ENCODE measurements at places on chromosomes 1 and 21.

- no peak for DNase-seq
These were observed 43.9 kb downstream of the NAV1 start for GRCh38 chr1:201582705-201583442.

DNA sequence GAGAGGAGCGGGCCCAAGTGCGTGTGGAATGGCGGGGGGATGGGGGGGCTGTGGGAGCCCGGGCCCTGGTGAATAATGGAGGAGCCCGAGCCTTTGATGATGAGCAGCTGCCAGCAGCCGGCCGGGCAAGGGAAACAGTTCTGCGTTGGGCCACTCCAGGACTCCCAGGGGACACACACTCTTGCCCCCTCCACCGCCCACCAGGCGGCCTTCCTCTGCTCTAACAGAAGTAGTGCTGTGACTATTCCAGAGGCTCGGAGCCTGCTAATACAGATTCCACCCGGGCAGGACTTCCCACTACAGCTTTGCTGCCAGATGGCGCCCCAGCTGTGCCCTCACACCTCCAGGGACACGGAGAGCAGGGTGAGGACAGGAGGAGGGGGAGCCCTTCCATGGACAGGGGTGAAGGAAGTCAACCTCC is 48.2 kb upstream of the LRP8 start:
- DNase-seq = no peak

DNA sequence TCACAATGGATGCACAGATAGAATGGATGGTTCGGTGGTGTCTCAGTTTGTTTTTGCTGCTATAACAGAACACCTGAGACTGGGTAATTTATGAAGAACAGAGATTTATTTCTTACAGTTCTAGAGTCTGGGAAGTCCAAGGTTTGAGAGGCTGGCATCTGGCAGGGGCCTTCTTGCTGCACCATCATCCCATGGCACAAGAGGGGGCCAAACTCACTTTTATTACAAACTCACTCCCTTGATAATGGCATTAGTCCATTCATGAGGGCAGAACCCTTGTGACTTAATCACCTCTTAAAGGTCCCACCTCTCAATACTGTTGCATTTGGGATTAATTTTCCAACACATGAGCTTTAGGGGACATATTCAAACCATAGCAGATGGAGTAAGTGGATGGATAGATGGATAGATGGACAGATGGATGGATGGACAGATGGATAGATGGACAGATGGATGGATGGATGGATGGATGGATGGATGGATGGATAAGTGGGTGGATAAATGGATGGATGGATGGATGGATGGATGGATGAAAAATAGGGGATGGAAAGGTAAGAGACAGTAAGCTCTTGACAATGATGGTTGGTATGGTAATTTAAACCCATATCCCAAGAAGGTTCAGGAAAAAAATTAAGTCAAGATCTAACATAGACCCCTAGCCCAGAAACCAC is 16.5 kb downstream of the CAMK2N1 start:
- no peak for DNase-seq

- DNase-seq = no peak
These were observed 25.4 kb downstream of the PHGDH start for GRCh38 chr1:119737040-119737682.

GRCh38 chr1:40588586-40588985 is 57.1 kb downstream of the ZNF684 start:
- DNase-seq = no peak

DNA sequence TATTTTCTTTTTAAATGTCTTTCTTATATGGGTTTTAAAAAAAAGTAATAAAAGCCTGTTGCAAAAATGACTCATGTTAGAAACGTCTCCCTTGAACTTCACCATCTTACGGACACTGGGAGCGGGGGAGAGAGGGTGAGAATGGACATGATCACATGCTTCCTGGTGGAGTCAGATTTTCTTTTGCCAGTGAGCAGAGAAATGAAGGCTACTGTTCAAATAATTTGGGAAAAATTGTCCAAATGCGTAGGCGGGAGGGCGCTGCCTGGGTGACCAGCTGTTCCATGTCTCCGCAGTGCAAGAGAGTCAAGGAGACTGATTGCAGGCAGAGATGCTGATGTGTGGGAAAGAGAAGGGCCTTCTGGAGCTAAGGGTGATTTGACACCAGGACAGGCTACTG is 23.1 kb downstream of the EIF2D start:
- DNase-seq = no peak

- DNase-seq = no peak
These were observed 79.6 kb downstream of the NEGR1 start for GRCh38 chr1:72202761-72203160.

DNA sequence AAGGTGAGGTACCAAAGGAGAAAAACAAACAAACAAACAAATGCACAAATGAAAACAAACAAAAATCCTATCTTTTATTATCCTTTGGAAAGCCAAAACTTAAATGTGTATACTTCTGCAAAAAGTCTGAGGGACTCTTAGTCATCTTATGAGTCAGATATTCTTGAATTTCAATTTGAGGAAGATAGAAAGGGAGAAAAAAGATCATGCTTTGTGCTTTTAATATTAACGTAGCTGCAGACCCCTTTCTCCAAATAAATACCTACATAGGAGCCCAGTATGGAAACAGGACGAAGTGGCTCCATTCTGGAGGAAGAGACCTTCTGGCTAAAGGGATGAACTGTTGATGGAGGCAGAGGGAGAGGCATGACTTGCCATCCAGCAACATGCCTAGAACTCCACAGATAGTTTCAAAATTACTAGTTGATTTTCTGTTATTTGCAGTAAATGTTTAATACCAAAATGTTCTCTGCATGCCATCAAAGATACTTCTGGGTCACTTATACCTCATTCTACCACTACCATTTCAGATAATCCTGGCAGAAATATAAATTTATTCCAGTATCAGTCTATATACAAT is 25.4 kb downstream of the NUP210L start:
- no peak for DNase-seq

GRCh38 chr1:61797045-61797755 is 54.9 kb downstream of the PATJ start:
- no peak for DNase-seq

GRCh38 chr1:44684525-44684924 is 10.0 kb downstream of the ARMH1 start:
- DNase-seq = no peak

DNA sequence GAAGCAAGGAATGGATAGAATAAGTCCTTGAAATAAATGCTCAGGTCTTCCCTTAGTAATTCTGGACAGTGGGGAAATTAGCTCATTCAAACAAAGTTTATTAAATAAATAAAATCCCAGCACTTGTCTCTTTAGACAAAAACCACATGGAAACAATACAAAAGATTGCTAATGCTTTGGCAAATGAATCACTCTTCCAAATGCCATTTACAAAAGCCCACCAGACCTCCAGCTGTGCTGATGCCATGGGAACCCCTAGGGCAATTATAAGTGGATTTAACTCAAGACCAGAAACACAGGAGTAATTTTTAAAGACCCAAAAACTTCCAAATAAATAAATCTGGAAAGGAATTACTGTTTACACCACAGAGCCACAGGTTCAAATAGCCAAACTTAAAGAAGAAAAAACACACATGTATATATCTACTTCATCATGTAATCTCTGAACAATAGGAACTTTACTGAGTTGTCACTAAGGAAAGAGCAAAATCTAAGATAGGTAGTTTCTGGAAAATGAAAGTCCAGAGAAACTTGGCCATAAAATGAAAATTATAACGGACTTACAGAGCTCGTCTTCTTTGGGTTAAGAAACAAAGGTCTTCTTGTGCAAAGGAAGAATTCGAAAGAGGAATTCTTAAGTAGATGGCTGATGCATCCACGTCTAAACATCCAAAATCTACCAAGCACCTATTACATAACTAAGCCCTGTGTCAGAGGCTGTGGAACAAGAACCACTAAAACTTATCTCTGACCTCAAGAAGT is 399.4 kb downstream of the SMYD3 start:
- no peak for DNase-seq

DNA sequence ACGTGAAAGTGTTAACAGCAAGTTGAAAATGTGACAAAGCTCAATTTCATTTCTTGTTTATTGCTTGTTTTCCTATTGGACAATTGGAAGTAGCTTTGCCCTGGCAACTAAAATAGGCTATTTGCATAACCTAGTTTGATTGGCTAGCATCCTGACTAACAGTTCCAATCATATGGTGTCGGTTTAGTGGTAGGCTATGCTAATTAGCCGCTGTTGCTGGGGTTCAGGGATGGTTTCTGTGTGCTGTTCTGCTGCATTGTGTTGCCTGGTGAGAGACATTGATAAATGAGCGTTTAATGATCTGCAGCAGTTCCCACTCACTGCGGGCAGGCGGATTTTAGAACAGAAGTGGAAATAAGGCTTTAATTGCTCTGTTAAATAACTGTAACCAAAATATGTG is 68.5 kb downstream of the DYRK1A start:
- DNase-seq = peak; percentile 16

- no peak for DNase-seq
These were observed 4.6 kb downstream of the KLHDC8A start for GRCh38 chr1:205351984-205352713.

GRCh38 chr1:95022644-95022926 is 50.2 kb downstream of the ALG14 start:
- no peak for DNase-seq

GRCh38 chr1:209732725-209733124 is 23.1 kb upstream of the TRAF3IP3 start:
- no peak for DNase-seq

GRCh38 chr1:86705665-86705985 is 1.2 kb downstream of the SH3GLB1 start:
- DNase-seq = no peak

DNA sequence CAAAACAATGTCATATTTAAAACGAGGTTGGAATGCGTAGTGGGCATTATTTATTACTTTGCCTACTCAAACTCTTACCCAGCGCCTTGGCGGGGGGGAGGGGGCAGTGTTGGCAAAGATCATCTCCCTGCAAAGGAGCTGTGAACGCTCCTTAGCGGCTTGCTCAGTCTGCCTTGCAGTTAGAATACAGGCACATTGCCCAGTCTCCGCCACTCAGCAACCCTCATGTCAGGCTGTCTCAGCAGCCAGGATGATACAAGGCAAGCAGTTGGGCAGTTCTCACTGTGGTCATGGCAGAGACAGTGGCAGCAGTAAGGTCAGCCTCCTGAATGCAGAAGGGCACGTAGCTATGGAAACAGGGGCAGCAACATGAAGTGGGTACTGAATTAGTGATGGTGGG is 170.4 kb upstream of the KCNK2 start:
- no peak for DNase-seq

- no peak for DNase-seq
These were observed 3.8 kb downstream of the UTP25 start for GRCh38 chr1:209831615-209832014.

GRCh38 chr21:33844104-33844889 is 71.3 kb downstream of the ATP5PO start:
- DNase-seq = no peak

DNA sequence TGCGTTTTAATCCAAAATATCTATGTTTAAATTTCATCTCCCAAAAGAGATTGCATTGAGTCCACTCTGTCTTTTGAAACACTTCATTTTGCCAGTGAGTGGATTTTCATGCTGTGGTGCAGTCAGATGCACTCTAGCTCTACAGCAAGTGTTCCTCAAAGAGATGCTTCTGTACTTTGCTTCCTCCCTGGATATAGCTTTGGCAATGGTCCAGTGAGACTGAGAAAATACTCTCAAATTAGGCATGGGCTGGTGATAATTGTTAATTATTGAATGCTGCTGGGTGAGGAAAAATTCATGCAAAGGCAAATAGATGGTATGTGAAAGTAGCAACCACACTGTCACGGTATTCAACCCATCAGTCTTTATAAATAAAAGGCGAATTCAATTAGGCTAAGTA is 396.9 kb downstream of the ADGRL2 start:
- DNase-seq = no peak

DNA sequence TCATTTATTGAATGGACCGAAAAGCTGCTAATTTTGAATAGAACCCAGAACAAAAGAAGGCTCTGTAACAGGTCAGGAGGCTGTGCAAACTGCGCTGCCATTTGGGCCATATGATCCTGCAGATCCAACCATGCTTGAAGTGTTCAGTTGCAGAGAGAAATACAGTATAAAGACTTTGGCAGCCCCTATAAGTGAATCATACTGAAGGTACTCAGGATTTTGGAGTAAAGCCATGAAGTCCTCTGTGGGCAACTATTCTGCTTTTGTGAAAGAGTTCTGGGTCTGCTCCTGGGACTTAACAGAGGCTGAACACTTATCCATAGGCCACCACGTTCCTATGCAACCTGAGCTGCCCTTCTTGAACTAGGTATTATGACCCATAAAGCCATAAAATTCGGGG is 1613.6 kb upstream of the PRMT6 start:
- DNase-seq = no peak

DNA sequence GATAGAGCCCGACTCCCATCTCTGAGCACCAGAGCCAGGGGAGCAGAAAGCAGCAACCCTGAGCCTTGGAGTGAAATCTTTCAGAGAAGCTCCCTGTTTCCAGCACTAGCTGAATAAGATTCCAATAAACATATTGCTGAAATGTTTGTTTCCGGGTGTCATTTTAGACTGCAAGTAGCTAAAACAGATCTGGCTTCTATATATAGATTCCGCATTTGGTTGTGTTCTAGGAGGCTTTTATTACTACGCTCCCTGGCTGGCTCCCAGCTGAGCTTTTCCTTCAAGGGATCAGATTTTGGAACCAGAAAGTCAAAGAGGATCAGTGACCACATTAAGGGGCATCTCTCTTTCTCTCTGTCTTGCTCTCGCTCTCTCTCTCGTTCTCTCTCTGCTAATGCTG is 88.2 kb downstream of the PAPPA2 start:
- no peak for DNase-seq

DNA sequence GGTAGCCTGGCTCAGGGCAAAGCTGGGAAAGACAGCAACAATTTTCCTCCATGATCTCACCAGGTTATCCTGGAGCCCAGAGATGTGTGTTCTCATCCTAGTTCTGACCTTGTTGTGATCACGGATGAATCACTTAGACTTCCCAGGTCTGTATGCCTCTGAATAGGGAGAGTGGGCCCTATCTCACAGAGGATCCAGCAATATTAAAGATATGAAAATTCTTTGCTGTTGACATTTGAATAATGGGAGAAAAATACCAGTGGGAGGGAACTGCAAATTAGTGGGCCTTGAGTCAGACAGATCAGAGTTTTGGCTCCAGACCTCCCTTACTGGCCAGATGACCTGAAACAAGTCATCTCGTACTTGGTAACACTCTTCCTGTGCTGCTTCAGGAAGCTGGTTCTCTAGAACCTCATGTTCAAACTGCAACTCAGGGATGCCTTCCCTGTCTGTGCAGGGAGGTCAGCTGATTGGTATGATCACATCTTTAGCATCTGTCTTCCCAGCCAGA is 32.8 kb upstream of the RNF19B start:
- DNase-seq = no peak

- DNase-seq = no peak
These were observed 102.3 kb upstream of the FGGY start for GRCh38 chr1:59194621-59195020.
